ENCODE measurements at places on chromosomes 12 and 14. TPM values are rescaled to one million over a fixed set of nuclear protein-coding genes. Genes with fewer than 3 reads are reported as not detected.

ACVRL1 gene
- total RNA-seq: 17.1 TPM

IGFBP6 gene
- 224 TPM for total RNA-seq

A2M gene
- total RNA-seq: 426 TPM

SLC2A3 gene
- 34.8 TPM for total RNA-seq

NTS gene
- total RNA-seq: not detected

IFNG gene
- total RNA-seq: not detected

GPRC5D gene
- total RNA-seq: not detected

SPIC gene
- total RNA-seq: not detected

WNT1 gene
- total RNA-seq: not detected

CFAP73 gene
- 1.6 TPM for total RNA-seq

PLA2G1B gene
- total RNA-seq: 0.67 TPM

OAS1 gene
- total RNA-seq: 5.4 TPM

DEPDC4 gene
- total RNA-seq: 2.2 TPM

TDRD9 gene
- total RNA-seq: 1.9 TPM

USP44 gene
- 3.6 TPM for total RNA-seq

POLR3B gene
- 15.7 TPM for total RNA-seq

KLRC2 gene
- total RNA-seq: 0.57 TPM

BDKRB2 gene
- total RNA-seq: 0.87 TPM

CFAP251 gene
- 28.7 TPM for total RNA-seq

SALL2 gene
- 11.9 TPM for total RNA-seq

KRT1 gene
- not detected for total RNA-seq

OAS2 gene
- total RNA-seq: 3.6 TPM

DEGS2 gene
- total RNA-seq: 0.48 TPM
